ENCODE measurements at places on chromosomes 12 and 14. TPM values are rescaled to one million over a fixed set of nuclear protein-coding genes. Genes with fewer than 3 reads are reported as not detected.

DNA sequence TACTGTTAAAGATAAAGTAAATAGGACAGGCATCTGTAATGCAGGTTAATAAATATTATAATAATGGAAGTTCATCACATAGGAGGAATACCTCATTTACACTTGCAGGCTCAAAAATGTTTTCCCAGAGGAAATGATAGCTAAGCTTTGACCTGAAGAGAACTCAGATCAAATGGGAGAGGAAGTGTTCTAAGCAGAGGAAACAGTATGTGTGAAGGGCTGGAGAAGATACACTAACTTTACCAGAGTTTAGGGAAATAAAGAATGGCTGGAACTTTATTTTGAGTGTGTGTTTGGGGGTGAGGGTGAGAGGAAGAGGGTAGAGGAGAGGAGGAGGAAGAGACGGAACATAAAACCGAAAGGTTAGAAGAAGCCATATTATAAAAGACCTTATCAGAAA, 34.0 kb upstream of the AP4S1 start:
- DNase-seq: no peak

GRCh38 chr12:22536971-22537544, 7.3 kb downstream of the C2CD5 start:
- no peak for DNase-seq

The GPR137C gene
- total RNA-seq: 0.35 TPM

The CFAP251 gene
- 2.4 TPM for total RNA-seq

The PTCSC3 gene
- total RNA-seq: not detected

DNA sequence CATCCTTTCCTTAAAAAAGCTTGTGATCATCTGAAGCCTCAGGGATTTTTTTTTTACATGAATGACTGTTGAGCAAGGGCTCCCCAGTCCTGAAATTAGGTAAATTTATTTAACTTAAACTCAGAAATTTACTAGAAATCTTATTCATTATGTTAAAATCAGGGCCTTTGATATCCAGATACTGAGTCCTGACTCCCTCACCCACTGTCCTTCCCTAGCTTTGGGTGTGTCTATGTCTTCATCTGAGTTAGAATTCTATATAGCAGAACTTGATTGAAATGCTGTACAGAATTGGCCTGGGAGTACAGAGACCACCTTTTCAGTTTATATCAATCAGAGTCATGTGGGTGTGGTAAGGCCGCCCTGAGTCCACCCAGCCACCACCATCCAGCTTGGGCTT, 260.0 kb downstream of the CACNA1C start:
- DNase-seq: no peak

All from renal cortical epithelial cell (primary cell).